Activated naive CD8-positive, alpha-beta T cell treated with anti-CD3 and anti-CD28 coated beads for 36 hours (primary cell): ENCODE measurements at places on chromosomes 6 and 20.

DNA sequence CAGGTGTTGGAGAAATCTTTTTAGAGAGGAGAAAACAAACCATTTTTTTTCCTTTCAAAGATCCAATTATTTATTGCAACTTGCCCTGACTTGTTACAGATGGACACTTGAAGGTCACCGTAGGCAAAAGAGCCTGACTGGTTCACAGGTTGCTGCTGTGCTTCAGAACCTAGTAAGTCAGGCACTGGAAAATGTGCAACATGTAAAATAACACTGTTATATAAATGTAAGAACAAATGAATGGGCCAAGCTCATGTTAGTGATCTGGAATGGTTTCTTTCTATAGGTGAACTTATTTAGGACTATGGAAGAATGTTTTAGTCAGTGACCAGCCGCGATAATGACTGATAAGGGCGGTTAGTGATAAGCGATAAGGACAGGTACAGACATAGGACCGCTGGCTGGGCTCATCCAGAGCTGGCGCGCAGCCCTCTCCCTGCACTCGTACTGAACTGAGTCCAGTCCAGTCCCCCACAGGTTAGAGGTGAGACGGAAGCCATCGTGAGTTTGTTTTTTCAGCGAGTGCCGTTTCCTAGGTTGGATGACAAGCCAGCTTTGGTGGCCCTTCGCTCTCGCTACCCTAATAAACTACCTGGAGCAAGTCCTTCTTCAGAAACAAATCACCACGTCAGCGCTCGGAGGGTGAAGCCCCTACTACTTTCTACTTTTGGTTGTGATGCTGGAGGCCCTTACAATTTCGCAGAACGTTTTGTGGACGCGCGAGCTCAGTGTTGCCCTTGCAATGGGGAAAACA is 94.4 kb upstream of the PRDM1 start:
- peak; percentile 36 for DNase-seq

DNA sequence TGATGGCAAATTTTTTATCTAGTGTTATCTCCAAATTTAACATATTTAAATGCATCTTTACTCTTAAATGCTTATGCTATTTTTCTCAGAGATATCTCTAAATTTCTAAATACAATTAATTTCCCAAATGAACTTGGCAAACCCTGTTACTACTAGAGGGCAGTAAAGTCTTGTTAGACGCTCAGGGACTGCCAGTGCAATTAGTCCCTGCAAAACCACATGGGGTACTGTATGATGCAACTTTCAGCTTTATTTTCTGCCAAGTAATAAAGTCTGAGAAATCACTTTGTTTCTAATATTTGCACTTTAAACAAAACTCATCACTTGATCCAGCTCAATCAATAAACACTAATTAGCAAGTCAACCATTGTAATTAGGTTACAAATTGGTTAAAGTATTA is 76.0 kb upstream of the ADGRB3 start:
- DNase-seq: no peak

DNA sequence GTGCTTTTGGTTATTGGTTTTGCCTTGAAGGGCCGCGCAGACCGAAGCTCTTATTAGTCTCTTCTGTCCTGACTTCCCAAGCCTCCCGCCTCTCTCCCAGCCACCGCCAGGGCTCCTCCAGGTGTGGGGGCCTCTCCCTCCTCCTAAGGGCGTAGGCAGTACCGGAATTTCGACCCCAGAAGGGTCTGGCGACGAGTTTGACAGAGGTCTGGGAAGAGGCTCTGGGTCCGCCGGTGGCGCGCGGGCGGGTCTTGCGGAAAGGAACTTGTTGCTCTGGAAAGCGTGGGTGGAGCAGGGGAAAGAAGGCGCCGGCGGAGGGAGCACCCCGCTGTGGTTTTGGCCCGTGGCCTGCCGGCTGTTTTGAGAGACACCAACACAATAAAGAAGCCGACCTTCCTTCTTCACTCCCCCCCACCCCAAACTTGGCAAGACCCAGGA is 1.8 kb downstream of the PCSK2 start:
- DNase-seq: no peak

DNA sequence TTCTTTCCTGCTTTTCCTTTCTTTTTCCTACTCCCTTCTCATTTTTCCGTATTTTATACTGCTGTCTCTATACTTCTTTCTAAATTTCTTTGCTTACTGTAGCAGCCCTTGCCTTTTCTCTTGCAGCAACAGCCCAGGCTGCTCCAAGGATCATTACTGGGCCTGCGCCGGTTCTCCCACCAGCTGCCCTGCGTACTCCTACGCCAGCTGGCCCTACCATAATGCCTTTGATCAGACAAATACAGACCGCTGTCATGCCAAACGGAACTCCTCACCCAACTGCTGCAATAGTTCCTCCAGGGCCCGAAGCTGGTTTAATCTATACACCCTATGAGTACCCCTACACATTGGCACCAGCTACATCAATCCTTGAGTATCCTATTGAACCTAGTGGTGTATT is 148.8 kb downstream of the QKI start:
- no peak for DNase-seq

DNA sequence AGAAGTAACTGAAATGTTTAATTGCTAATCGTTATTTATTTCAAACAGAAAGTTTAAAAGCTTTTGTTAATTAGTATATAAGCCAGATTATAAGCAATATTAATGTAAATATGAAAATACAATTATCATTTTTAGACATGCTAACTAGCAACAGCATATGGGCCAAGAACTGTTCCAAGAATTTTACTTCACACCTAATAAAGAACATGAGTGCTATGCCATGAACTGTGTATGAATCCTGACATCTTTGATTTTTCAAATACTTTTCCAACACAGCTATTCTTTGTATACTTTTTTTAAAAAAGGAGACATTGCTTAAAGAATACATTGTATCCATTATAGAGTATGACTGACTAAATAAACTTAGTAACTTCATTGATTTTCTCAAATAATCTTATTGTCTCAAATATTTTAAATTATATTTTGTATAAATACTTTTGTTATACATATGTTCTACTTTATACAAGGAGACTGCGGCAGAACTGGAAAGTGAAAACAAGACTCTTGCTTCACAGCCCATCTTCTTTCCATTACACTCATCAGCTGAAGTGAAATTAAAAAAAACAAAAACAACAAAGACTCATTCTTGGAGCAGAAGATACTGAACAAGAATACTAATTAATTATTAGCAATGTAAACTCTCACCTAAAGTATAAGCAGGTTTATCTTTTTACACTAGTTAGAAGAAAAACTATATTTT is 89.9 kb downstream of the EPHA7 start:
- DNase-seq: no peak

- DNase-seq: no peak
These were observed 48.4 kb downstream of the PREX1 start for GRCh38 chr20:48779435-48779834.

DNA sequence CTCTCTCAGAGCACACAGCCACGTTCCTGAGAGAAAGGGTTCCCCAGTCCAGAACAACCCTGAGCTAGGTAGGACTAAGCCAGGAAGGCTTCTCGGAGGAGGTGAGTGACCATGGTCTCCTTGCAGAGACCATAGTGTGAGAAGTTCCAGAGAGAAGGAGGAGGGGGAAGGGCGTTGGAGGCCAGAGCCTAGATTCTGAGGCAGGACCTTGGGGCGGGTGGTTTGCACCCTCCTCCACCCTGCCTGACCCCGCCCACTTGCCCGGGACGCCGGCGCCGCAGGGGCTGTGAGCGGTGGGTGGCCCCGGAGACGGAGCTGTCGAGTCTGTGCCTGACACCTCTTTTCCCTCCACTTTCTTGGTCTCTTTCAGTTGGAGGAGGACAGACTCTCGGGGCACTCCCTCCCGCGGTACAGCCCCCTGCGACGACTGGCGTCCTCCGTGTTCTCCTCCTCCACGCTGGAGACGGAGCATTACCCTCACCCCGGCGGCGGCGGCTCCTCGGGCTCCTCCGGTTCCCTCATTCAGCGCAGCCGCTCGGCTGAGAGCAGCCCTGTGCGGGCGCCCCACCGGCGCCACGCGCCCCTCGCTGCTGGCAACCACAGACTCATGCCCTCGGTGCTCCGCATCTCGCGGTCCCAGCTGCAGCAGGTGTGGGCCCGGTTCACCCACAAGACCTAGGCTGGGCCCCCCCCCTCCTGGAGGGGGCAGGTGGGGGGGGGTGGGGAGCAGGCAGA is 26.2 kb downstream of the TTBK1 start:
- peak; percentile 56 for DNase-seq

DNA sequence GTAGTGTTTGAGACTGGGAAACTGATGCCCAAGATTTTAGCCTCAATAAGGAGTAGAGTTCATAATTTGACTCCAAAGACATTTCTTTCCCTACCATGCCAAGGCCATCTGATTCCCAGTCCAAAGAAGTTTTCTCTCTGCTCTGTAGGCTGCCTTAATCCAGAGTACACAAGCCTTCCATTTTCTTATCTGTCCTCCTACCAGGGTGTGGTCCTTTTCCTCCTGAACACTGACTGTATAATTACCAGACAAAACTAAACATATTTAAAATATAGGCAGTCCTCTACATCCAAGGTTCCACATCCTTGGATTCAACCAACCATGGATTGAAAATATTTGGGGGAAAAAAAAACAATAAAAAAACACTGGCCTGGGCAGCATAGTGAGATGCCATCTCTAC is 108.4 kb downstream of the SLC16A10 start:
- DNase-seq: no peak

DNA sequence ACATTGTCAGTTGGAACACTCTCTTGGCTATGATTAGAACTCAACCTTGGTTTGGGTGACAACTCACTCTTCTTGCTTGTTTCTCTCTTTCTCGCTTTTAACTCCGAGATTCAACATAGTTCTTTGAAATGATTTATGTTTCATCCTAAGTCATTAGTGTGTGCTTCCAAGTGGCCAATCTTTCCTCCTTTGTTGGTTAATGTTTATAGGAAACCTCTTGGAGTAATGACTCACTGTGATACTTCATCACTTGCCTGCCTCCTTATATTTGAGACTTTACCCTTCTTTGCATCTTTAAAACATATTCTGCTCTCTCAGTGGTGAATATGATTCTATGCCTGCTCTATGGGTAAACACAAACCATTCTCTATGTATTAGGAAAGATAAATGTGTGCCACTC is 279.7 kb upstream of the FLRT3 start:
- no peak for DNase-seq

DNA sequence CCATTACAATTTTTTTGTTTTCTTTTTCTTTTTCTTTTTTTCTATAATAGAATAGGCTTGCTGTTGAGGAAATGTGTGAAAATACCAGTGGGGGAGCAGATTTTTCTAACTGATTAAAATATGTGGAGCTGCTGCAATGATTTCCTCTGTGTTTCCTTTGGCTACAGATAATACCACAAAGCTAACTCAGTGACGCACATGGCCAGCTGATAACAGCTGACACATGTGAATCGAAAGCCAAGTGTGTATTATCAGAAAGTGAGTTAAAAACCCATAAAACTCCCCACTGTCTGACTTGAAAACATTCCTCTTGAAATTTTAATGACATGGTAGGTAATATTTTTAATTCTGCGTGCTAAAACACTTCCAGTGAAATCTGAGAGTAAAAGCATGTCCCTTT is 70.8 kb upstream of the AHI1 start:
- DNase-seq: peak; percentile 43

- DNase-seq: no peak
These were observed 10.5 kb downstream of the FYN start for GRCh38 chr6:111862741-111863140.

- no peak for DNase-seq
These were observed 25.1 kb downstream of the PLCG1 start for GRCh38 chr20:41162396-41162795.

- no peak for DNase-seq
These were observed 102.0 kb downstream of the POPDC3 start for GRCh38 chr6:105077596-105078385.

DNA sequence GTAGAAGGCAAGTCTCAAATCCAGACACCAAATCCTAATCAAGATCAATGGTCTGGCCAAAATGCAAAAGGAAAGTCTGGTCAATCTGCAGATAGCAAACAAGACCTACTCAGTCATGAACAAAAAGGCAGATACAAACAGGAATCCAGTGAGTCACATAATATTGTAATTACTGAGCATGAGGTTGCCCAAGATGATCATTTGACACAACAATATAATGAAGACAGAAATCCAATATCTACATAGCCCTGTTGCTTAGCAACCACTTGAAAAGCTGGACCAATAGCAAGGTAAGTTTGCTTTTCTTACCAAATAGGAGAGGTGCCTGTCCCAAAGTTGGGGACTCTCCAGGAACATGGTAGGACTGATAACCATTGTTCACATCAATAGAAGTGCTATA is 2.0 kb downstream of the SEMG2 start:
- no peak for DNase-seq

DNA sequence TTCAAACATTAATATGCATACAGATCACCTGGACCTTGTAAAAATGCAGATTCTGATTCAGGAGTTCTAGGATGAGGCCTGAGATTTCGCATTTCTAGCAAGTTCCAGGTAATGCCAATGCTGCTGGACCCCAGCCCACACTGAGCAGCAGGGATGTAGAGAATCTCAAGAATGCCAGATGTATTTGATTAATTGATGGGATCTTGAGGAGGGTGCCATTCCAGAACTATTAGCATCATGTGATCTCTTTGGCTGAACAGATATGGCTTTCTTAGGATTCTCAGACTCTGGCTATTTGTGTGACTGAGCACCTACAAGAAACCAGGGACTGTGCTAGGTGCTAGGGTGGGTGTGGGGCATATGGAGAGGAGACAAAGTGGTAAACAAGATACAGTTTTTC is 16.5 kb upstream of the SNX3 start:
- no peak for DNase-seq

DNA sequence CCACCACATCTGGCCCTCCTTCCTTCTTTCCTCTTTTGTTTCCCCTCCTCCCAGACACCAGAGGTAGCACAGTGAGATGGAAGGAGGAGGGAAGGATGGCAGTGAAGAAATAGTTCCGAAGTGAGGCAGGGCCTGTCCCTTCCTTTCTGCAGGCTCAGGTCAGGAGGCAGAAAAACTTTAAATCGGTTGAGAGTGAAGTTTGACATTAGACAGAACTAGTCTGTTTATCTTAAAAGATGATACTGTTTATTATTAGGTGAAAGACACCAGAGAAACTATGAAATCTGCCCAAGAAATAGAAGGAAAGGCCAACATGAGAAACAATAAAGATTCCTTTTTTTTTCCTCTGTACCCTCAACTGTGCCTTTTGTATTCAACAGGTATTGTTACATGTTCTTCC is 670.3 kb downstream of the UTRN start:
- no peak for DNase-seq

- no peak for DNase-seq
These were observed 38.2 kb upstream of the LAMP5 start for GRCh38 chr20:9476174-9476573.

GRCh38 chr6:158002951-158003853 is 21.5 kb downstream of the SYNJ2 start:
- peak; percentile 71 for DNase-seq

- DNase-seq: peak; percentile 15
These were observed at the start of gene FAXC for GRCh38 chr6:99349171-99350141. TSS of gene FAXC (minus strand) at chr6:99349674. CDS start at chr6:99349372, 302 bp downstream.

- no peak for DNase-seq
These were observed 200.9 kb downstream of the DLL1 start for GRCh38 chr6:170089963-170090362.

GRCh38 chr20:12837646-12838045 is 171.1 kb upstream of the SPTLC3 start:
- no peak for DNase-seq

- DNase-seq: no peak
These were observed 115.6 kb upstream of the FAM83B start for GRCh38 chr6:54730767-54731630.

GRCh38 chr6:32970413-32971241 is 2.2 kb downstream of the BRD2 start:
- peak; percentile 79 for DNase-seq

GRCh38 chr6:439641-440167 is 48.2 kb downstream of the IRF4 start:
- no peak for DNase-seq
